Tongue (tissue), 3 donors: ENCODE measurements at places on chromosomes 3 and 15.

DNA sequence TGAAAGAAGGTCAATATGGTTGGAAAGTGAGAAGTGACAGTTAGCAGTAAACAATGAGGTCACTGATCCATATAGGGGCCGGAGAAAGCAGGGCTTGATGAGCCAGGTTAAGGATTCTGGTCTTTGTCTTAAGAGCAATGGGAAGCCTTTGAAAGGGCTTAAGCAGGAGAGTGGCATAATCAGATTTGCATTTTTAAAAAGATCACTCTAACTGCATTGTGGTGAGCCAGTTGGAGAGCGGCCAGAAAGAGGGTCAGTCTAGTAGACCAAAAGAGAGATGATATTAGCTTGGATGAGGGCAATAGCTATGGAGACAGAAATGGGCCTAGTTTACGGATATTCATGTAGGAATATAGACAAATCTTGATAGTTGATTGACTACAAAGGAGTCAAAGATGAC is 46.6 kb downstream of the CPNE4 start:
- DNase-seq, result no peak

GRCh38 chr3:52752045-52752660 is 18.6 kb downstream of the NEK4 start:
- no peak for DNase-seq

GRCh38 chr3:31613654-31614053 is 80.9 kb downstream of the STT3B start:
- DNase-seq, result no peak

DNA sequence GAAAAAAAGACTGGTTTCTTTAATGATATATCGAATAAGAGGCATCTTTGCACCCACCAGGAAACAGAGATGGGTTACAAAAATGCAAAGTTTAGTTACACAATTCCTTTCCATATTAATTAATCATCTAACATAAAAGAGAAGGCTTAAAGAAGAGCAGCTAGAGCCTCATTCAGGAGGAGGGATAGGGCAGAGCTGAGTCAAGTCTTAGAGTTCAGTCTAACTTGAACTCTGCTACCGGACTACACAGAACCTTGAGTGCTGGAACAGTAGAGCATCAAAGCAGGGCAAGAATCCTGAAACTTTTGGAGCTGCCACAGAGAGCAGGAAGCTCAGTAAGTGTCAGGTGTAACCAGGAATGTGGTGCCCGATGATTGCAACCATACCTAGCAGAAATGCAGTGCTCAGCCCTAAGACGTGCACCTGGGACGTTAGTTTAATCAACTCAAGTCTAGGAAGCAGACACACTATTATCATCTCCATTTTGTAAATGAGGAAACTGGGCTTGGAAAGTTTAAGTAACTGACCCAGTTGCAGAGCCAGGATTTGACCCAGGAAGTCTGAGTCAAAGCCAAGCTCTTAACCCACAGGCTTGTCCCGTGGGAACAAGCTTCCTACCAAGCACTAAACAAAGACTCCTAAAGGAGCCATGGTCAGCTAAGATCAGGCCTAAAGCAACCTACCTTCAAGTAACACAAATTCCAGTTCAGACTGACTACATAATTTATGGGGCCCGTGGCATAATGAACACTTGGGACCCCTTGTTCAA is 187.4 kb downstream of the FOXP1 start:
- no peak for DNase-seq

DNA sequence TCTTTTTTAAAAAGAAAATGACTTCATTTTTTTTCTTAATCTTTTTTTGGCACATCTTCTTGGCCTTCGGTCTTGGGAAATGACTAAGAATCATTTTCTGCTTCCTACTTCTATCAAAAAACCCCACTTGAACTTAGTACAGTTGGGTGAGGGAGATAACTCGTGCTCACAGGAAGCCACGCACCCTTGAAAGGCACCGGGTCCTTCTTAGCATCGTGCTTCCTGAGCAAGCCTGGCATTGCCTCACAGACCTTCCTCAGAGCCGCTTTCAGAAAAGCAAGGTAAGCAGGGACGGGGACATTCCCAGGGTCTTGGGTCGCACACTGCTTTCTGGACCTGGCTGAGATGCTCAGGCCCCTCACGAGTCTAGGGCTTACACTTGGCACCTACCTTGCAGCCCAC is at the start of gene CCR4:
Gene CCR4 (plus strand): TSS at position 235 of the 402 bp plus-strand sequence. CDS start 1,779 bp downstream, outside the sequence.
- no peak for DNase-seq

DNA sequence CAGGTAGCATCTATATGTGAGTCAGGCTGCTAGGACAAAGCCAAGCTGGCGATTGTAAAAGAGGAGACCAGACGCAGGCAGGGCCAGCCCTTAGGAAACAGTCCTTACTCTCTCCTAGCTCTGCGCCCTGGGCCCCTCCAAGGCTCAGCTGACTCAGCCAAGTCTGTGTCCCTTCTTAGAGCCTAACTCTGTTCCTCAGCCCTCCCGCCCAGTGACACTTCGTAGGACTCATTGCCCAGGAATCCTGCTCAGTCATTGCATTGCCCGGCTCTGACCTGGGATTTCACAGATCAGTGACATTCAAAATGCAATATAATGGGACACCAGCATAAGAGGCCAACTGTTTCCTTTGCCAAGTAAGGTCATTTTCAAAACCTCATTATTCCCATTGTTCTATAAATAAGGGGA is 244.2 kb downstream of the TLE3 start:
- no peak for DNase-seq

DNA sequence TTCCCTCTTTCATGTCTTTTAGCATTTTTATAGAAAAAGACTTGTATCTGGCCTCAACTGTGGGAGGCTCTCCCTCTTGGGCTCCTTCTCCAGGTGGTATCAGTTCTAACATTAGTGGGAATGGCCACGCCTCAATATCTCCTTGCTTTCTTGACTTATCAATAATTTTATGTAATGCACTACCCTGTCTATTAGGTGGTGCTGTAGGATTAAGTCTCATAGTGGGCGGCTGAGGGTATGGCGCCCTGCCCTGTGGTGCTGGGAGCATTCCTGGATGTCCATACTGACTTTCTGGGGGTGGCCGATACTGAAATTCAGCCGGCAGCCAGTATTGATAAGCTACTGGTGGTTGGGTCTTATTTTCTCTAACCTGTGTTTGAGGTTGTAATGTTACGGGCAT is 8.7 kb upstream of the RPUSD3 start:
- DNase-seq, result no peak

GRCh38 chr15:52790169-52790708 is at the start of gene ONECUT1:
ONECUT1 (minus strand) TSS chr15:52790336; CDS start chr15:52789884, 452 bp downstream.
- peak; percentile 69 for DNase-seq

GRCh38 chr3:143132246-143132980 is 12.8 kb downstream of the CHST2 start:
- DNase-seq, result no peak

- DNase-seq, result no peak
These were observed 172.2 kb downstream of the SSR3 start for GRCh38 chr3:156382458-156383346.

DNA sequence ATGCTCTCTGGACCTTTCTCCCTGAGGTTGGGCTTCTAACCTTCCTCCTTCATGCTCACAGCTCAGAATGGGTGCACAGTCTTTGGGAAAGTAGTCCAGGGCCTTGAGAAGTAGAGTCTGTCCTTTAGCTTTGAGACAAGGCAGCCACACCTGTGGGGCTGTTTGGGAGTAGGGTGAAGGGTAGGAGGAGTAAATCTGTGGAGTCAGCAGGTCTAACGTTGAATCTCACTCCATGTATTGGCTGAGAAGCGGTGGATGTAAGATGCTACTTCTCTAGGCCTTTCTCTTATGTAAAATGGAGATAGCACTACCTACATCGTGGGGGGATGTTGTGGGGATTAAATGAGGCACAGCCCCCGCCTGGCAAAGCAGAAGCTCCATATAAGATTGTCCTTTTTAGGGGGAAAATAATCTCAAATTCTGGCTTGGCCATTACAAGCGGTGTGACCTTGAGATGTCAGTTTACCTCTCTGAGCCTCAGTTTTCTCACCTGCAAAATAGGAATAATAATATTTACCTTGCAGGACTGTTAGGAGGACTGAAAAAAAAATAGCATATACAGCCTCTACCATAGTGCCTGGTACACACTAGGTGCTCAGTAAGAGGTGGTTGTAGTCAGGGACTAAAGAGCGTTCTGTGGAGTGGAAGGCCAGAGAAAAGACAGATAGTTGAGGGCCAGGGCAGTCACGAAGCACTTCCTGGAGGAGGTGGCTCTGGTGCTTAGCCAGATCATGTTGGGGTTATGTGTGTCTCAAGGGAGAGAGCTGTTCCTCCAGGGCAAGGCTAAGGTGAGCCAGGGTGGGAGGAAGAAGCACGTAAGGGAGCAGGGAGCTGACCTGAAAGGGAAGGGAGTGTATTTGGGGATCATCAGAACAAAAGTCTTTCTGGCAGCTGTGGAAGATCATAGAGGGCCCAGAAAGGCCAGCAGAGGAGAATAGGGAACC is 82.8 kb upstream of the MRPS22 start:
- no peak for DNase-seq

DNA sequence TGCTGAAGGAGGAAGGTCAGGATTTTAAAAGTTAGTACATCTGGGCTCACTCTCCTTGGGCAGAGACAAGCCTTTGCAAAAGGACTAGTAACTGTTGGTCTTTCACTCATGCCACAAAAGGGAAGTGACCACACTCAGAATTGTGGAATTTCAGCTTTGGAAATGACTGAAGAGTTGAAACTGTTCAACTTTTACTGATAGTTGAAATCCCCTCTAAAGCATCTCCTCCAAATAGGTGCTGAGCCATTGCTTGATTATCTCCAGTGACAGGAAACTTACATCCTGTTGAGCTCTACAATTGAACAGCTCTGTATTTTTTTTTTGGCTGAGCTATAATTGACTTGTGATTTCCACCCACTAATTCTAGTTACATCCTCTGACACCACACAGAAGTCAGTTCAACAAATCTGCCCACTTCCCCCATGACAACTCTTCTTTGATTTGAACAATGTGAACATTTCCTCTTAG is 254.8 kb upstream of the TPRG1 start:
- no peak for DNase-seq

- DNase-seq, result no peak
These were observed 22.3 kb downstream of the IFT80 start for GRCh38 chr3:160376681-160377080.

DNA sequence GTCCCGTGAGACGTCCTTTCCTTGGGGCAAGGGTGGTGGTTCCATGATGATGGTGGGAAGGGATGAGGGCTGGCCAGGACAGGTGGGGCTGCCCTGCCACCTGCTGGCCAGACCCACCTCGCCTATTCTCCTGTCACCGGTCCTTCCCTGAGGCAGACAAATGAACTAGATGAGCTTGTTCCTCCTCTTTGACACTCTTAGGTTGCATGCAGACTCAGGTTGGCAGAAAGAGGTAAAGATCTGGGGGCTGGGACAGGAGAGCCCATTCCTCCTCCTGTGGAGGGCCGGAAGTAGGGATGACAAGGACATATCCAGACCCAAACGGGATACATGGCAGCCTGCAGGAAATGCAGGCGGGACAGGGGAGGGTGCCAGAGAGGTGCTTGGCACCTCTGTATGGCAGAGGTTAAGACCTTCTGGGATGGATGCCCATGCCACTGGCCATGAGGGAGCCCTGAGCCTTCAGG is 38.6 kb downstream of the ACSBG1 start:
- DNase-seq, result peak; percentile 35

DNA sequence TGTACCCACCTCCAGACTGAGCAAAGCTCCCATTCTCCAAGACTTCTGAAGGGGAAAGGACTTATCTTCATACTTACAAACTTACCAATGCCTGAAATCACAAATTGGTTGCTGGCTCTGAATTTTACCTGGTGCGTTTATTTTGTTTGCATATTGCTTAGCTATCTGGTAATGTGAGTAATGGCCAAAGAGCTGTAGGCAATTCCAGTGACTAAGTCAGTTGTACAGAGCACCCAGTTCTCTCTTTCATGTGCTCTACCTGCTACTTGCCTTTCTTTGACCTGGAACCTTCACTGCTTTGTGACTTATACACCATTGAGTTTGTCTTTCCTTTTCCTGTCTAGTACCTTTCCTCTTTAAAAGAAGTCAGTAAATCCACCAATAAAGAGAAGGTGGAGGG is 755.9 kb upstream of the LMCD1 start:
- DNase-seq, result no peak

GRCh38 chr15:74768771-74769342 is 13.0 kb upstream of the CSK start:
- DNase-seq, result peak; percentile 80

DNA sequence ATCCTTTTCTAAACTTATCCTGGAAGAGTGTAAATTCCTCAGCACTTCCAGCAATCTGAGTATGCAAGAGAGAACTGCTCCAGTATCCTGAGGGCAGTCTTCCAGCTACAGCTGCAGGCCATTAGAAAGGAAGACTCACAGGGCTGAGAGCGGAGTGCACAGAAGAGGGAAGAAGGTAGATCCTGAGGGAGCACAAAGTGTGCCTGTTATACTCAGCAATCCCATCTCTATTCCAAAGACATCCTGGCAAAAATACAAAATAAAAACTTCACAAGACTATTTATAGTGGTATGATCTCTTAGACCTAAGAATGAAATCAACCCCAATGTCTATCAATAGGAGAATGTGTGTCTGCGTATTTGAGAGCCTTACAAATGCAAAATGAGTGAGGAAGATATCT is 292.0 kb downstream of the ZIC1 start:
- DNase-seq, result peak; percentile 57

- DNase-seq, result no peak
These were observed 56.9 kb downstream of the LRCH3 start for GRCh38 chr3:197847866-197848401.

DNA sequence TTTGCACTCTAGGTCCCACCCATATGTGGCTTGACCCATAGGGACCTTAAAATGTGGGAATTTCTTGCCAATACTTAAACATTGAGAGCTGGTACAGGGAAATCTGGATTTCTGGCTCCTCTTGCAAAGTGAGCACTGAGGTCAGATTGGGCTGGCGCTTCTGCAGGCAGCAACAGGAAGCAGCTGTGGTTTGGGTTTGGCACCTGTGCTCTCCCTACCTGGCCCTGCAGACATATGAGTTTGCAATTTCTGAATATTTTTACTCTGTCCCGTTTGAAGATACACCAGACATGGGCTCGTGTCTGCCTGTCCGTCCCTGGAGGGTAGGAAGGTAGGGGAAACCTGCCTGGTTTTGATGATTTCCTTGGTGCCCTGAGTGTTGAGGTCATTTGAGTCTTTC is 74.8 kb upstream of the SEC13 start:
- no peak for DNase-seq

- no peak for DNase-seq
These were observed 434.4 kb downstream of the RAP2B start for GRCh38 chr3:153596401-153596800.

GRCh38 chr15:74897300-74897701 is 7.5 kb downstream of the MPI start:
- DNase-seq, result no peak

DNA sequence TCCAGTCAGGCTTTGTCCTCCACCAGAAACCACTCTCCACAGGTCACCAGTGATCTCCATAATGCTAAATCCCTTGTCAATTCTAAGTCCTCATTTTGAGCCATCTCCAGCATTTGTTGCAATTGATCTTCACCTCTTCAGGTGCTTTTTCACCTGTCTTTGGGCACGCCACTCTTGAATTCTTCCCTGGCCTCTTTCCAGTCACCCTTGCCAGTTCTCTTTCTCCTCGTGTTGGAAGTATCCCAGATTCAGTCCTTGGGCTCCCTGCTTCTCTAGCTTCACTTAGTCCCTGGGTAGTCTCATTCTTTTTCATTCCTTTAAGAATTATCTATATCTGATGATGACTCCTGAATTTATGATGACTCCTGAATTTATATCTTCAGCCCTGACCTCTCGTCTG is 37.5 kb downstream of the MAPK6 start:
- DNase-seq, result no peak

GRCh38 chr3:51930439-51930838 is 11.3 kb downstream of the RRP9 start:
- DNase-seq, result no peak

GRCh38 chr3:129577925-129578786 is 28.3 kb downstream of the PLXND1 start:
- peak; percentile 51 for DNase-seq
